CD4-positive, alpha-beta T cell treated with Interleukin-21 for 1 hour (primary cell): ENCODE measurements at places on chromosomes 12 and 14.

- DNase-seq = no peak
Observed at GRCh38 chr14:94921456-94921855, 151.5 kb upstream of the GSC start.

DNA sequence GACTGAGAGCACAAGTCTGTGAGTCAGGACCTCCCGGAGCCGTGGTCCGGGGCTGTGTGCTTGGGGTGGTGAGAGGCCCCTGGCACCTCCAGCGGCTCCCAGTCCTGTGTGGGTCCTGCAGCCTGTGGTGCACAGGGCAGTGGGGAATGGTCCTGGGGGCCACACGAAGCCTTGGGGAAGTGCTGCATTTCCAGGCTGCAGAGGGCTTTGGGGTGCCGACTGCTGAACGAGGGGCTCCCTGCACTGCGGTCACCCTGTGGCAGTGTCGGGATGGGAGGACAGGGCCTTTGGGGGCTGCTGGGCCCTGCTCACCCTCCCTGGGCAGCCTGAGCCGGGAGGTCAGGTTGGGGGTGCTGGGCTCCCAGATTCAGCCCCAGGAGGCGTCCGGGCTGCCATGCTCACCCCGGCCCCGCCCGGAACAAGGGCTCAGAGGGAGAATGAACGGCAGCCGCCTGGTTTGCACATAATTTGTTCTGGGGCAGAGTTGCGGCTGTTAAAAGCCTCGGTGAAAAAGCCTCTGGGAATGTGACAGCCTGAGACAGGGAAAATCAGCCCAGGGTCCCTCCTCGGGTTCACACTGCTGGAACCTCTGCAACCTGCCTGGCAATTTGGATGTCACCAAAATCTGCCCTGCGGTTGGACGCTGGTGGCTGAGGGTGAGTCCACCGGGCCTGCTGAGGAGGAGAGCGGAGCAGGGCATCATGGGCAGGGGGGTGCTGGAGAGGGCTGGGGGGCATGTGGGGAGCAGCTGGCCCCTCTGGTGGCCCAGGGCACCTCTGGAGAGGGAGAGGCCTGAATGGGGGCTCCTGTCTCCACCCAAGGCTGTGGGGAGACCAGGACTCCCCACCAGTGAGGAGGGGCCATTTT, 109.2 kb downstream of the KIF26A start:
- no peak for DNase-seq

DNA sequence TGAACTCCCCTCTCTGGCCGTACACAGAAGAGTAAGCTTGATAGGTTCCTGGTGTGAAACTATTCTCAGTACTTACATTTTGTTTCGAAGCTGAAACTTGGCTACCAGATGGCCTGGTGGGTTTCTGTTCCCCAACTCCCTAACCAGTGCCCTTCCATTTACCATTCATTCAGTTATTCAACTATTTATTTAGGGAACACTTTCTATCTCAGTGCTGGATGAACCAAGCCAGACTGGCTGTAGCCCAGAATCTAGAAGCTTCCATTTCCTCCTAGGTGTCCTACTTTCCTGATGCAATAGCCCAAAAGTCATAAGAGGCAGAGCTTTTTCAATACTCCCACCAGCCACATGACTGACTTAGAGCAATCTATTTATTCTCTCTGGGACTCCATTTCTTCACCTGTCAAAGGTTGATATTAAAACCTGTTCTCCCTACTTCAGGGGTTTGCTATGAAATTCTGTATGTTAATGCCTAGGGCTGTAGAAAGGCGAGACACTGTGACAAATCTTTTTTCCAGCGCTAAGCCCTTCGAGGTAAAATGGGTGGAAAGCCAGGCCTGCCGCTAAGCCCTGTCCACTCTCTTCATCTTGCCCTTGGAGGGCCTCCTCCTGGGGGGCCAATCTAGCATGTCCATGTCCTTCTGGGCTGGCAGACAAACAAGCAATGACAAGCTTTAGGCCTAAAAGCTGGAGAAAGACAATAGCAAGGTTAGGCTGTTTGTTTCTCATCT, 8.1 kb upstream of the IRF2BPL start:
- no peak for DNase-seq

DNA sequence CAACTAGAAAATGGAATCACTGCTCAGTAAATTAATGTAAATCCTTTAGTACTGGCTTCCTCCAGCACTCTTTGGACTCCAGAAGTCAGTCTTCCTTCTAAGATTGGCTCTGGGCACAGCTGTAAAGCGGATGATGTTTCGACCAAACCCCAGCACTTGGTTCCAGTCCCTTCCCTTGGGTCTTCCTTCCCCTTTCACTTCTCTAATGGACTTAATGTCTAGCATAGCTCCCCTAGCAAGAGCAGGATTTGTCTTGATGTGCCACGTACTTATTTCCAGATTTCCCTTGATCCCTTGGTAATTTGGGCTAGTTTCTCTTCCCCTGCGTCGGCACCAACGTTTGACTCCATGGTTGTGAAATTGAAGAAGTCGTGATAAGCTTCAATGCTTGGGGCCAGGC, 28.3 kb downstream of the C12orf75 start:
- DNase-seq = no peak

- DNase-seq = peak; percentile 3
Observed at GRCh38 chr12:108515916-108516315, 839 bp downstream of the FICD start.

DNA sequence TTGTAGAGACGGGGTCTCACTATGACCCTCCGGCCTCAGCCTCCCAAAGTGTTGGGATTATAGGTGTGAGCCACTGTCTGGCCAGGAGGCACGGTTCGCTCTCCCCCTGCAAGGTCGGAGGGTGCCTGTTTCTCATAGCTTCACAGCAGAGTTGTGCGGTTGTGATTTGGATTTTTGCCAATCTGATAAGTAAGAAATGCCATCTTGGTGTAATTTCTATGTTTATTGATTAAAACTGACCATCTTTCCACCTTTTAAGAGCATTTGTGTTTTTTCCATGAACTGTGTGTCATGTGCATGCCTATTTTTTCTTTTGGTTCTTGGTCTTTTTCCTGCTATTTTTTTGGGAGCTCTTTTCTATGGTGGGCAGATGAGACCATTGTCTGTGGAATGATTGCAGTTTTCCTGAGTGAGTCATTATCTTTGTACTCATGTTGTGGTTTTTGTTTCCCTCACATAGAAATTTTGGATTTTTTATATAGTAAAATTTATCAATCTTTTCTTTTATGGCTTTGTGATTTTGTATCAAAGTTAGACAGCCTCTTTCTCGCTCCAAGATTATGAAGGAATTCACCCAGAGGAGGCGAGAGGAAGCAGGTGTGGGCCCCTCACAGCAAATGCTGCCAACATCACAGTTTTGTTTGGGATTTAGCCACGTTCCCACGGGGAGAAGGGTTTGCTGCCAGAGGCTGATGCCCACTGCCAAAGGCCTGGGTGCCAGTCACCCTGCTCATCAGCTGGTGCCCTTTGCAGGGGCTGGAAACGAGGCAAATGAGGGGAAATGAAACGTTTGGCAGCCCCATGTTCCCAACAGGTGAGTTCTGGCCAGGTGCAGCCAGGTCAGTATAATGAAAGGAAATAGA, 47.2 kb downstream of the RFX4 start:
- DNase-seq = no peak

DNA sequence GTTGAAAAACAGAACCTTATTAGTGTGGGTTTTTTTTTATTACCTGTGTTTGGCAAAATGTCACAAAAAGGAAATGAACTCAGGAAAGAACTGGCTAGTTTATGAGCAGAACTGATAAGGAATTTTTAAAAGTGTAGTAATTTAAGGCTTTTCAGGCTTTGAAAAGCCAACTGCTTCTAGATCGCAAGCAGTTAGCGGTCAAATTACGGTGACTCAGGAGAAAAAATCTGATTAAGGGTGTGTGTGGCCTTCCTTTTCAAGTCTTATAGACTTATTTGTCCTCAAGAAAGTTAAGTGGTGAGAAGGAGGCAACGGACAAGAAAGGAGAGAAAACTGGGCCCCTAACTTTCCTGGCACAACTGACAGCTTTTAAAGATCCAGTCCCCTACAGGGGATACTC, 33.4 kb downstream of the PDZRN4 start:
- DNase-seq = no peak

- no peak for DNase-seq
Observed at GRCh38 chr14:68493152-68493911, 299.5 kb downstream of the ZFP36L1 start.

DNA sequence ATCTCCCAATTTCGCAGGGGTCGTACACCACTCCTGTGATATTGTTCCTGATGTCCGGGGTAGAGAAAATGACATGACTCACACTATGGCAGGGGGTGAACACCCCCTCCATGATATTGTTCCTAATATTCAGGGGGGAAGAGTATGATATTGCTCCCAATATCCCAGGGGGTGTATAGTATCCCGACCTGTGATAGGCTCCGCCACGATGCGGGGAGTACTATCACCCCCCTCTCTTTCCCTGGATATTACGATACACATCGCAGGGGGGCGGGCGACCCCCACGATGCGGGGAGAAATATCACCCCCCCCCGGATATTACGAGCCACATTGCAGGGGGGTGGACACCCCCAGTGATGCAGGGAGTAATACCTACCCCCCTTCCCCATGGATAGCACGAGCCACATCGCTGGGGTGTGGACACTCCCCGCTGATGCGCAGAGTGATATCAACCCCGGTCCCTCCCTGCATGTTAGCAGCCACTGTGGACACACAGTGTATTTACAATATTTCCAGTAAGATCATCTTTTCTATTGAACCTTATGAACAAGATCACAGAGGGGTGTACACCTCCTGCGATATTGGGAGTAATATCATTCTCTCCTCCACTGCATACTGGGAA, 17.7 kb downstream of the SMIM41 start:
- DNase-seq = no peak

DNA sequence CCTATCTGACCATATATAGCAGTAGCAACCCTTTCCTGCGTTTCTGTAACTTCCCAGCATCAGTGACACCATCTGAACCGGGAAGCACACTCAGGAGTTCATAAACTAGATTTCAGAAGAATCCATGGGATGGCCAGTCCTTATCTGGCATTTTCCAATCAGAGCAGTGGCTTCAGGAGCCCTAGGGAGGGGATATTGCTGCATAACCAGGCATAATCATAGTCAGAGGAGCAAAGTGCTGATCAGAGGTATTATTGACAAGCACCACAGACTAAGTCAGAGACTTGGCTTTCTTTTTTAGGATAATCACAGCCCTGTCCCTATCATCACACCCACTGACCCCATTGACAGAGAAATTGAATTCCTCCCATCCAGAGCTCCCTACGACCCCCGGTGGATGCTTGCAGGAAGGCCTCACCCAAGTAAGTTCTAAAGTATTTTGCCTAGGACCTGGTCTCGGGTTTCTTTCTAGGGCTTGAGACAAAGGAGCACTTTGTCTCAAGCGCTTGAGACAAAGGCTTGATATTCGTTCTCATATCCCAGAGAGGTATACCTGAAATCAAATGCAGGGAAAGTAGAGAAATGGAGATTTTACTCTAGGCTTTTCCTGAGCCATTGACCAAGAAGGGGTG, 55.1 kb downstream of the FOXN4 start:
- DNase-seq = no peak

DNA sequence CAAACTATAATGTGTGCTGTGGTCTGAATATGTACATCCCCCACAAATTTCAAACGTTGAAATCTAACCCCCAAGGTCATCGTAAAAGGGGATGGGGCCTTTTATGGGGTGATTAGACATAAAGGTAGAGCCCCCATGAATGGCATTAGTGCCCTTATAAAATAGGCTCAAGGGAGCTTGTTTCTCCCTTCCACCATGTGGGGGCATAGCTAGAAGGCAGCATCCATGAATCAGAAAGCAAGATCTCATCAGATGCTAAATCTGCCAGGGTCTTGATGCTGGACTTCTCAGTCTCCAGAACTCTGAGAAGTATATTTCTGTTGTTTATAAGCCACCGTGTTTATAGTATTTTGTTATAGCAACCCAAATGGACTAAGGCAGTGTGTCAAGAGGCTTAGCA, 33.4 kb upstream of the IGF1 start:
- no peak for DNase-seq

DNA sequence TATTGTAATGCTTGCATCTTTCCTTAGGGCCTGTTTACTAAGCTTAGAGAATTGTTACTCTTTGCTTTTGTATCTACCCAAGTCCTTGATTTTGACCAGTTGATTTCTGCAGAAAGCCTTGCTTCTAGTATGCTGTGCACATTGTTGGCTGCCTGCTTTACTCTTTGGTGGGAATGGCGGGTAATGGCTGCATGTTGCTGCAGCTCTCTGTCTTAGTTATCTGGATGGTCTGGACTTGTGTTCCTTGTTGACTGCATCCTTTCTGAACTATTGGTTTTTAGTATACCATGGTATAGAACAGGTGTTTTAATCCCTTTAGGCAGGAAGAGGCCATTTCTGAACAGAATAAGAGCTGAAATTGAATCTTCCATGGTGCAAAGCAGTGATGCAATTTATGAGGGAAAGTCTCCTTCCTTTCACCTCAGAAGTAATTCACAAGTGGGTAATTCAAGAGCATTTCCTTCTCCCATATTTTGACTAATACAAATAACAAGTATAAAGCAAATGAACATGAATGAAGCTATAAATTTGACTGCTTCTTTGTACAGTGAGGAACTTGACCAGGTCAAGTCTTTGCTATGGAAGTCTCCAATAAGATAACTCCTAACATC, 466.4 kb downstream of the NPAS3 start:
- DNase-seq = no peak

DNA sequence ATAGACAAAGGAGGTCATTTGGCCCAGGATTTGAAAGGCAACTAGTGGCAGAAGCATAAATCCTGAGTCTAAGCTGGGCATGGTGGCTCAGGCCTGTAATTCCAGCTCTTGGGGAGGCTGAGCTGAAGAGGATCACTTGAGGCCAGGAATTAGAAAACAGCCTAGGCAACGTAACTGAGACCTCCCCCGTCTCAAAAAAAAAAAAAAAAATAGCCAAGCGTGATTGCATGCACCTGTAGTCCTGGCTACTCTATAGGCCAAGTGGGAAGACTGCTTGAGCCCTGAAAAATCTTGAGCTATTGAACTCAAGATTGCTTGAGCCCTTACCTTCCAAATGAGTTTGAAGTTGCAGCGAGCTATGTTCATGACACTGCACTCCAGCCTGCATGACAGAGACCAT, 7.8 kb downstream of the GON7 start:
- DNase-seq = no peak

- no peak for DNase-seq
Observed at GRCh38 chr12:46165191-46165590, 103.7 kb downstream of the SLC38A1 start.

- DNase-seq = no peak
Observed at GRCh38 chr12:130832561-130833209, 6.4 kb downstream of the STX2 start.
